ENCODE measurements at places on chromosomes 12 and 14.

- DNase-seq = no peak
Measured at GRCh38 chr14:66272221-66272620, 213.9 kb upstream of the CCDC196 start.

DNA sequence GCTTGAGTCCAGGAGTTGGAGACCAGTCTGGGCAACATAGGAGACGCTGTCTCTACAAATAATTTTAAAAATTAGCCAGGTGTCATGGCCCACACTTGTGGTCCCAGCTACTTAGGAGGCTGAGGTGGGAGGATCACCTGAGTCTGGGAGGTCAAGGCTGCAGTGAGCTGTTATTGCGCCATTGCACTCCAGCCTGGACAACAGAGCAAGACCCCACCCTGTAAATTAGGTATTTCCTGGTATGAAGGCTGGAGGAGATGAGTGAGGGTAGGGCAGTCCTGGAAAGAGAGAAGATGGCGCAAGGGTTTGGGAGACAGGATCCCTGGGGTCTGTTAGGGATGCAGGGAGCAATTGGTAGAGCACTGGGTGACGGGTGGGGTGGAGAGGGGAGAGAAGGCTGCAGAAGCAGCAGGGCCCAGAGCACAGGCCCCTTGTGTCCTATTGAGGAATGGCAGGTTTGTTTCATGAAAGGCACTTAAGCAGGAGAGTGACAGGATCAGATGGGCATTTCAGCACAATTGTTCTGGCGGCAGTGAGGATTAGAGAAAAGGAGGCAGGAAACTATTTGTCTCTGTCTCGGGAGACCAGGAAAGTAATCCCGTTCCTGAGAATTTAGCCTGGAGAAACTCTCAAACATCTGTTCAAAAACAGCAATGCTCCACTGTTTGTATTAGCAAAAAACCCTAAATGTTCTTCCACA, 47.2 kb upstream of the KTN1 start:
- no peak for DNase-seq

GRCh38 chr12:93148412-93148811, 219.3 kb upstream of the EEA1 start:
- DNase-seq = no peak

GRCh38 chr12:102917026-102917787, at the start of gene PAH:
PAH (minus strand) TSS chr12:102917244; CDS start chr12:102917130, 114 bp downstream.
- DNase-seq = peak; percentile 14

GRCh38 chr14:23633160-23633701, 2.9 kb upstream of the DHRS2 start:
- DNase-seq = peak; percentile 36

DNA sequence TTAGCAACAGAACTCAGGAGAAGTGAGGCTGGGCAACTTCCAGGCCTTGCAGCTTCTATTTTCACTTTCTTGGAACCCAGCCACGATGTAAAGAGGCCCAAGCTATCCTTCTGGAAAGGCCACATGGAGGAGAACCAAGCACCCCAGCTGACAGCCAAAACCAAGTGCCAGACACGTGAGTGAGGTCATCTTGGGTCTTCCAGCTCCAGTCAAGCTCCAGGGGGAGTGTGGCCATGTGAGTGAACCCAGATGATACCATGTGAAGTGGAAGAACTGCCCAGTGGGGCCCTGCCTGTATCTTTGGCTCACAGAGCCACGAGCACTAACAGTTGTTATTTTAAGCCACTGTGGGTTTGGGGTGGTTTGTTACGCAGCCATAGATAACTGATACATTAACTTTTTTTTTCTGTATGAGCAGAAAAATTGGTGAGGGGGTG, 126.8 kb upstream of the MAP1LC3B2 start:
- no peak for DNase-seq

DNA sequence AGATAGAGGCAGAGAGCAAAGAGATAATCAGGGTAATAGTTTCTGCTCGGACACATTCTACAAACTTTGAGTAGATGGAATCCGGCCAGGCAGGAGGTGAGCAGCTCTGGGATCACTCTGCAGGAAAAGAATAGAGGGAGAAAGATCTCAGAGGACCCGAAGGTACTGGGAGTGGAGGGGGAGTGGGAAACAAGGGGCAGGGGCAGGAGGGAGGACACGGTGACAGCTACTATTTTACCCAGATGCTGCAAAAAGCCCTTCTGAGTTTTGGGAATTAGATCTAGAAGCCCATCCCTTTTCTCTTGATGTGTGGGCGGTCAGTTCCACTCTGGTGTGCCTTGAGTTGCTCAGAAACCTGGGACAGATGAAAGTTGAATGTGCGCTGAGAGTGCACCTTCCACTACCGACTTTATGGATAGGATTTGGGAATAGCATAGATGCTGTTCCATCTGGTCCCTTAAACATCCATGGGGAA, 556 bp downstream of the GPRC5A start:
- no peak for DNase-seq

GRCh38 chr12:82605115-82605514, 81.6 kb upstream of the TMTC2 start:
- no peak for DNase-seq

- no peak for DNase-seq
Measured at GRCh38 chr12:7303230-7303629, 642 bp upstream of the ACSM4 start.

DNA sequence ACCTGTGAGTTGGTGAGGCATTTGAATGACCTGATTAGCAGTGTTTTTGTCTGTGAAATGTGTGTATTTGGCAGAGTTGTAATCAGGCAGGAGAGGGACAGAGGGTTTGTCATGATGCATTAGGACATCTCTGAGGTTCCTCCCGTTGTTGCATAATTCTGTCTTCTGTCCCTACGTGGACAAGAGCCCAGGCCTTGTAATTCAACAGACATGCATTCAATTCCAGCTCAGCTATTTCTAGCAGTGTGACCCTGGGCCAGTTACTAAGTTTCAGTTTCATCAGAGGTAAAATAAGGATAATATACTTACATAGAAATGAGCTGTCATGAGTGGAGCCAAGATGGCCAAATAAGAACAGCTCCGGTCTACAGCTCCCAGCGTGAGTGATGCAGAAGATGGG, 208.6 kb downstream of the SLC38A4 start:
- DNase-seq = no peak

DNA sequence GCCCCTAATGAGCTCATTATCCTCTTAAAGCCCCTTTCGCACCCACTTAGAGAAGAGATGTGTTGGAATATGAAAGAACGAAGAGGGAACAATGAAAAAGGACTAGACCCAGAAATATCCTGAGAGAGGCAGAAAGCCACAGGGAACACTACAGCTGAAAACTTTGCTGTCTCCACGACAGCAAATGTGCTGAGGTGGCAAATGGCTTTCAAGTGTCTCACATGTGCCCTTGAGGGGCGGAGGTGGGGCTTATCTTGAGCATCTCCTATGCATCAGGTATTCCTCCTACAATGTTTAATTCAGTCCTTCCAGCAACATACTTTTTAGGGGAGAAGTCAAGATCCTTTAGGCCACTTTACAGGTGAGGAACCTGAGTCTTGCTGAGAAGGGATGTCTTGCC, 62.9 kb downstream of the WSCD2 start:
- DNase-seq = no peak

- DNase-seq = no peak
Measured at GRCh38 chr12:67697443-67697842, 48.9 kb downstream of the DYRK2 start.
